ENCODE measurements at places on chromosomes 4 and X.

DNA sequence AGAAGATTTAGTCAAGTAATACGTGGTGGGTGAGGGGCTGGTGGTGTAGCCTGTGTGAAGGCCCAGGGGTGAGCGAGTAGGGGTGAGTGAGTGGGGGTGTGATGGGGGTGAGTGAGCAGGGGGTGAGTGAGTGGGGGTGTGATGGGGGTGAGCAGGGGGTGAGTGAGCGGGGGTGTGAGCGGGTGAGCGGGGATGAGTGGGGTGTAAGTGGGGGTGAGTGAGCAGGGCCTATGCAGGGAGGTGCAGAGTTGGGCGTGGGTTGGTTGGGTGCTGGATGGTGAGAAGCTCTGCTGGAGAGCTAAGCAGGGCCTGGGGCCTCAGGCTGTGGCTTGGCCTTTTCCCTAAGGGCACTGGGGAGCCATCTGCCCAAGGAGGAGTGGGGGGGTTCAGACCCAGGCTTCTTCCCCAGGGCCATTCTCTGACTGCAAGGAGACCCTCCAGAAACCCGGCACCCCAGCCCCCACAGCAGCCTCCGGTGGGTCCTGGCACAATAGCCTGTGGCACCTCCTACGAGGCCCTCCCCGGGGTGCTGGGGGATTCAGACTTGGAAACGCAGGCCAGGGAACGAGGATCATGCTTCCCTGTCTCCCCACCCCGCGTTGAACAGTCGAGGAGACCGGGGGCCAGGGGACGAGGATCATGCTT is 30.4 kb downstream of the SH3TC1 start:
- no peak for DNase-seq

- no peak for DNase-seq
Measured at GRCh38 chr4:139922406-139923024, 231.5 kb downstream of the MAML3 start.

DNA sequence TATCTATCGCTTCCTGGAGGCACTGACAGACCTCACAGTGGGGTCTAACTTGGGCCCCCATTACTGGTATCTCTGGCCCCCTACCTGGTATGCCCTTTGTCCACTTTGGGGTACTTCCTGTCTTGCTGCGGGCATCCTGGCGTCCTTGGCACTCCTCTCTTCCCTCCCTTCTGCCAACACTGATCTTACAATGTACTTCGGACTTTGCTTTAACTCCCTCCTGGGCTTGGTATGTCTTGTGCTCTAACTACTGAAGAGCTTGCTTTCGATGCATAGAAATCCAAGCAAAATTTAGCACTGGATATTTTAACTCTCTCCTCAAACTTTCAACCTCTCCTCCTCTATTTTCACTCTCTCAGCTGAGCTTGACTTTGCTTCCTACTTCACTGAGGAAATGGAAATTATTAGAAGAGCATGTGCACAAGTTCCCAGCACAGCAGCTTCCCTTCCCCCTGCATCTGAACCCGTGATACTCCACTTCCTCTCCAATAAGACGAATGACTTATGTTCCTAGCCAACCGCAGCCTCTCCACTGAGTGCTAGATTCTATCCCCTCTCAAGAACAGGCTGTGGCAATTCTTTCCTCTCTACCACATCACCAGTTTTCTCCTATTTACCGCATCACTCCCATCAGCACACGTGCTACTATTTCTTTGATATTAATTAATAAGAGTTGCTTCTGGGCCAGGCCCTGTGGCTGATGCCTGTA is 52.9 kb downstream of the SUPT20HL2 start:
- no peak for DNase-seq

- no peak for DNase-seq
Measured at GRCh38 chr4:127000846-127001245, 631.9 kb upstream of the INTU start.

DNA sequence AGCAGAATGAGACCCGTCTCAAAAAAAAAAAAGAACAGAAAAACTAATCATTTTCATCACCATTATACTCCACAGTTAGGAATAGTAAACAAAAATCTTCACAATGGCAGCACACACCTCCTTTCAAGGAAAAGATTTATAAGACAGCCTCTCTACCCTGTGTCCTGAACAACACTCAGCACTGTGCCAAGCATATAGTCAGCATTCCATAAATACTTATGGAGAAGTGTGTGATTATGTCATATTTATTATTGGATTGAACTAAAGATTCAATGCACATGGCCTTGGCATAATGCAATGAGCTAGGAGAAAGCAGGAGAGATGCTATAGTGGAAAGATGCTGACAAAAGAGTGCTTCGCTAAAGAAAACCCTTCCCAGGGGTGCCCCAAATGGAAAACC is 52.6 kb downstream of the FAM114A1 start:
- no peak for DNase-seq

DNA sequence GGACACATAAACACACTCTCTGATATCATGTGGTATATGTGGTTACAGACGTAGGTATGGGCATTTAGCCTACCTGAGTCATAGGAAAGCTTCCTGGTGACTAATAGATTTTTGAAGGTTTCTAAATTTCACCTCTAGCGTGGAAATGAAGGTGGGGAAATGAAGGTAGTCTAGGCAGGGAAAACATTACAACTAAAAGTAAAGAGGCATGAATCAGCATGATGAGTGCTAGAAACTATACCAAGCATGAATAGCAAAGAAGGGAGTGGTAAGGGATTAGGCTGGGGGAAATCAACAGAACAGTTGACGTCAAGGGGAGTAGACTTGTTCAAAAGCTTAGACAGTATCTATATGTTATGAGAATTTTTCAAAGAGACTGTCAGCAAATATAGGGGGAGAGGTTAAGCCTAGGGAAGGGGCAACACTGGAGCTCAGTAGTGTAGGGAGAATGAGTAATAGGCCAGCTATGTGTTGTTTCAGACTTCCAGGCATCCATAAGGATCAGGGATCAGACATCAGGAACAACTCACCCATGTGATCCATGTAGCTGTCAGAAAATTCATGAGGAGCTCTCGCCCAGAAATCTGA is 279.3 kb upstream of the DIPK2B start:
- no peak for DNase-seq

DNA sequence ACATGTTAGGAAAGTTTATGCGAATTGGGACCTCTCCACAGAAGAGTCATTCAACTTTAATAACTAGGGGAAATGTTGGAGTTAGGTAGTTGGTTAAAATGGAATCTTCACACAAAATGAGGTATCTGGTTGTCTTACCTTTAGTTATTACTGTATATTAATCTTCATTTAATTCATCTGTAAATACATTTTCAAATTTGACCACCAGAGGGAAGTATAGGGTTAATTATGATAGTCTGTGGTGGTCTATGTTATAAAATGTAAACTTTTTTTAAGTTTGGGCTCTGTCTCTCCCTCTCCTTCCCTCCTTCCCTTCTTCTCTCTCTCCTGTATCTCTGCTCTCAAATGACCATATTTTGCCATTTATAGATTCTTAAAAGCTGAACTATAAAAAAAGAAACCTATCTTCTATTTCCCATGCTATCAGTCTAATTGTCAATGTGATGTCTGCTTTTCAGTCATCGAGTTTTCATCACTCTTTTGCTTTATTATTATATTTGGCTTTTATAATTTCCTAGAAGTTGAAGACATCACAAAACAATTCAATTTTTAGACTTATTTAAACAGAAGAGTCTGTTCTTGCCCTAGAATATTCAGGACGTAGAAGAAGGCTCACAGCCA is 49.8 kb downstream of the TMEM144 start:
- DNase-seq, result peak; percentile 55

- no peak for DNase-seq
Measured at GRCh38 chrX:41538707-41539106, 91.6 kb downstream of the NYX start.

DNA sequence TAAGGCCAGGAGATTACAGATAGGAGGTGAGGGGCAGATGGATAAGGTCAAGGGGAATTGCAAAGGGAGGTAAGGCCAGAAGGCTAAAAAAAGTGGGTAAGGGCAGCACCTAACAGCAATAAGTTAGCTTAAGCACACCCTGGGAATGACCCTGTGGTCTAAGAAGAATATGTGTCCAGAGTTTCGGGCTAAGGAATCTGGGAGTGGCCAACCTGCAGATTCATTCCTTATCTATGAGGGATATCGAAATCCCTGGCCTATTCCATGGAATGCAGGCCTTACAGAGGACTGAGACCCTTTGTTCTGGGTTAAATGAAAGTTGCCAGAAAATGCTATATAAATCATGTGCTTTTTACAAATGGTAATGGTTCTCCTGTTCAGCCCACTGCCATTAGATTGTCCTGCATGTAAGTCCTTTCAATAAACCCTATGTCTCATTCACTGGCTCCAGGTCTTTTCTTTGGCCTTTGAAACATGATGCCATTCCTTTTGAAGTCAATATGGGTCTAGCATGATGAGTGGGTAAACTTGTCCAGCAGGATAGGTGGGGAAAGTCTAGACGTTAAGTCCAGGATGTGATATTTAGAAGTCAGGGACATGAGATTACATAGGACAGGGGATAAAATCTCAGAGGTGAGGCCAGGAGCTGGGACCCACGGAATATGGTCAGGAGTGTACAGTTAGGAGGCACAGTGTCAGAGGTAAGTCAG is 226.2 kb downstream of the TACR3 start:
- no peak for DNase-seq

DNA sequence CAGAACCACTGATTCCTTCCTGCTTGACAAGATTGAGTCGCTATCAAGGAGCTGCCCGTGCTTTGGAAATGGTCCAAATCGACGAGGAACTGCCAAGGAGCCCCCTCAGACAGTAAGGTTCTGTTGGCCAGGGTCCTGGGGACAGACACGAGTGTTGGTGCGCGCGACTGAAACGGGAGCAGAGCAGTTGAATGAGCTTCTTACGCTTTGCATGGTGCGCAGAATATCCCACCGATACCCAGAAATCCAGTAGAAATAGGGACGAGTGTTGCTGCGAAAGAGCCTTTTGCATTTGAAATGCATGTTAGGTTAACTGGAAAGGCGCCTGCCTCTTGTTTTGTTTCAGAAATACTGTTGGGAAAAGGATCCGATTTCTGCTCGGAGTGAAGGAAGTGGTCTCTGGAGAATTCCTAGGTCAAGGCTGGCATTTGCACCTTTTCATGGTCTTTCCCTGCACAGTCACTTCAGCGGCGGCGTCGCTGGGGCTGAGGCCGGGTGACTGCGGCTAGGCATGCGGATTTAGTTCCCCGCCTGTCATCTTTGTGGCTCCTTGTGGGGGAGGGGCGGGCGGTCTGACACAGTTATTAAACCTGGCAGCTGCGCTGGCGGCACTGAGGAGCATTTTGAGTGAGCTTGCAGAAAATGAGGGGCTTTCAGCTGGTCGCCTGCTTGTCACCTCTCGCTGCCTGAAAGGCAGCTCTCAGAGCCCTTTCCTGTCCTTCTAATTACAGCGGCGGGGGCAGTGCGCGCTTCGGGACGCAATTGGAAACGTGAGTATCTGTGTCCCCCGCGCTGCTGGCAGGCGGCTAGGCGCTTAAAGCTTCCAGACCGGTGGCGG is 51.5 kb upstream of the TRIM2 start:
- DNase-seq, result peak; percentile 64

DNA sequence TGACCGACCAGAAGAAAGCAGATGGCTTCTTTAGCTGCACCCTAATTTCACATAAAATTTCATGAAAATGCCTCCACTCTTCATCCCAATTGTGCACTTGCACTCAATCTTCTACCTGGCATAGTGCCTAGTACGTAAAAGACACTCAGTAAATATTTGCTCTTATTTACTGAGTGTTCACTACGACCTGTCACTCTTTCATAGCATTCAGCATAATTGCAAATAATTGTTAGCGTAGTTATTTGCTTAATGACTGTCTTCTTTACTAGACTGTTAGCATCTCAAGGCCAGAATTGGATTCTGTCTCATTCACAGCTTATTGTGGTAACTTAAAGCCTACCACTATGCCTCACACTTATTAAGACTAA is 130.2 kb downstream of the ENOX2 start:
- no peak for DNase-seq

DNA sequence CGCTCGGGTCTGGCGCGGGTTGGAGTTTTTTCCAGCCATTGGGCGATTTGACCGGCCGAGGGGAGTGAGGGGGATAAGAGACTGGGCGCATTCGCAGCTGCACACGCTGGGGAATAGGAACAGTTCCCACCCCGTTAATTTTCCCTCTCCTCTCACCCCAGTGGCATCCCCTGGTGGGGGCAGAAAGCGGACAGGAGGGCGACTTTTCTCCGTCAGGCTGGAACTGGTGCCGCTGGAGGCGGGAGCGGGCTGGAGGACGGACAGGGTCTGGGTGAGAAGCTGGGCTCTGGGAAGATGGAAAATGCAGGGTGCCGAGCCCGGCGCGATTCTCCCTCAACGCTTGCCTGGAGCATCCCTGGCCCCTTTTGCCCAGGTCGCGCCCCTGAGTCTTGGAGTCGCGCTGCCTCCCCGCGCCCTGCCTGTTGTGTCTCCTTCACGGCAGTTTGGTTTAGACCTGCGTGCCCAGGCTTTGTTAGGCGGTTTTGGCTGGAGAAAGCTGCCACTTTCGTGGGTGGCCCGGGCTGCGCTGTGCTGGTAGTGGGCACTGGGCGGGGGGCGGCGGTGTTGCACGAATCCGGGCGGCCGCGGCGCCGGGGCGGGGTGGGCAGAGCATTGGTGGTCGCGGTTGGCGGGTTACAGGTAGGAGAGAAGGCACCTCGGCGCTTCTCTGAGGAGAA is 2.0 kb downstream of the ADGRL3 start:
- peak; percentile 52 for DNase-seq

- no peak for DNase-seq
Measured at GRCh38 chrX:32524385-32524784, 687.0 kb downstream of the DMD start.

GRCh38 chrX:134619838-134620237 is 38.4 kb downstream of the PLAC1 start:
- DNase-seq, result no peak

DNA sequence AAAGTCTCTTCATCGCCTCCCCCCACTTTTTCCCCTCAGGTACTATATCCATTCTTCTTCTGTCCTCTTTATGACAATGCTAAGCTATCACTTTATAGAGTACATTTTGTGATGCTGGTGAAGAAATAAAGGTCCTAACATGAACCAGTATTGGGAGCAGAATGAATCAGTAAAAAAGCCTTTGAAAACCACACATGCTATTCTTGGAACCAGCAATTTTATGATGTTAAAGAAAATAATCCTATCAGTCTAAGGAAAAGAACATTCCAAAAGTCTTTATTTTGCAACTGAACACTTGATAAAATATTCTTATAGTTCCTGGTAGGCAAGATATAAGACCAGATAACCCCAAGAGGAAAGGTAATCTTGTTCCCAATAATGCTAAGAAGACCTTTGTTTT is 107.8 kb upstream of the MCF2 start:
- no peak for DNase-seq

DNA sequence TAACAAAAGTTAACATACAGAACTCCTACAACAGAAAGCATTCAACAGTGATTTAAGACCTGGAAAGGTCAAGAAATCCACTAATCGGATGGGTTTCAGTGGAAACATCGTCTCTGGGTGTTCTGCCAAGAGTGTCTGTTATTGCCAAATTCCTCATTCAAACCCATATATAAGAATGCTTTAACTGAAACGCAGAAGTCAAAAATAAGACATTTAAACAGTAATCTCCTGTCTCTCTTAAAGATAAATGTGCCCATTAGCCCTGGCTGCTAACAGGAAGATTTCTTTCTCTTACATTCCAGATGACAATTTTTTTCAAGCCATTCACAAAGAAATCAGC is 31.5 kb downstream of the DCTD start:
- no peak for DNase-seq
